ENCODE measurements at places on chromosomes 13 and 19.

DNA sequence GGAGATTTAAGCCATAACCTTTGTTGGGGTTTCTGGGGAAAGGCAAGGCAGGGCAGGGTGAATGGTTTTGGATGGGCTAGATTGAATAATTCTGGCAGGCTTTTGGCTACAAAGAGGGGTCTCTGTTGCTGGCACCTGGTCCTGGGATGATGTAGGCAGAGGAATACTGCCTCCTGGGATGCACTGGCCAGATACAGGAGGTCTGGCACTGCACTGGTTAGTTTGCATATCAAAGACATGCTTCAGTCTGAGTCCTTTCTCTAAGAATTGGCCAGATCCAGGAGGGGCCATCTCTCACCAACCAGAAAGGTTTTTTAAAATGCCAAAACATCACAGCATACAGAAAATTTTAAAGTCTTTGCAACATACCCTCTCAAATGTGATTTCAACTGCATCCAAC, 8.0 kb upstream of the MEDAG start:
- no peak for DNase-seq

GRCh38 chr19:35518313-35518712, 4.9 kb upstream of the DMKN start:
- DNase-seq, result peak; percentile 37

DNA sequence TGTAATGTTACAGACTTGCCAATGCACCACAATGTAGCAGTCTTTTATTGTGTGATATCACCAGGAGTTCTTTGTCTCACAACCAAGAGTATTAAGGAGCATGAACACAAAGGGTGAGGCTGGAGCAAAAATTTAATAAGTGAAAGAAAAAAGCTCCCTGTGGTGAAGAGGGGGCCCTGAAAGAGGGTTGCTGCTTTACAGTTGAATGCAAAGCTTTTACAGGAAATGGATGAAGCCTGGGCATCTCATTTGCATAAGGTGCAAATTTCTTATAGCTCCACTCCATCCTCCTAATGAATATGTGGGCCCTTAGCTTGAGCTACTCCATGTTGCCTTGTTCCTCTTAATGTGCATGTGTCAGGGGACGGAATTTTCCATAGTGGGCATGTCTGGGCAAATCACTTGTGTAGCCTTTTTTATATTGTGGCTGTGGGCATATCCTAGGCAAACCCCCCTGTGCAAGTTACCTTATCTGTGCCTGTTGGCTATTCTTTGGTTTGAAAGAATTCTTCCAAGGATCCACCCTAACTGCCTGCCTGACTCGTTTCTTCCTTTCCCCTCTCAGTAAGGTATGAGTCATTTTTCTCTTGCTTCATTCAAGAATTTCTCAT, 45.3 kb upstream of the TRPC4 start:
- no peak for DNase-seq

DNA sequence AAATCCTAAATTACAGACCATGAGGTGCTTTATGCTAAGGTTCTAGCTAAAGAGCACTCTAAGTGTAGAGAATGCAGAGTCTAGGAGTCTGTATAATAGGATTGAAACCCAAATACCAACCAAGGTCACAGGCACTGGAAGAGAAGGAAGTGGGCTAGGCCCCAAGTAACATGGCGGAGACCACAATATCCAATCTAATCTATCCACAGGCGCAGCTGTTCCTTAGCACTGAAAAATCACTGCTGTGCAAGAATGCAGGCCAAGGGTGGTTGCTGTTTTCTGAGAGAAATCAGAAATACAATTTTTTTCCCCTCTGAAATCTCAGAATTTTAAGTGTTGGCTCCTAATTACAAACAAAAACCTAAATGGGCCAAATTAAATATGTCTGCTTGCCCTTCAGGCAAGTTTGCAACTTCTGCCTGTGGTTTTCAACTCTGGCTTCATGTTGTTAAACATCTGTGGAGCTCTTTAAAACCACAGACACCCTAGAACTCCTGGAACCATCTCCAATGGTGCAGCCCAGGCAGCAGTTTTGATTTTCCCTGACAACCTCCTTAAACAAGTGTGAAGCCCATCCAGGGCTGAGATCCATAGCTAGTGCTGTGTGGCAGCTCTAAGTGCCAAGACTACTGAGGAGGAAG, 6.1 kb downstream of the RANBP3 start:
- DNase-seq, result no peak

DNA sequence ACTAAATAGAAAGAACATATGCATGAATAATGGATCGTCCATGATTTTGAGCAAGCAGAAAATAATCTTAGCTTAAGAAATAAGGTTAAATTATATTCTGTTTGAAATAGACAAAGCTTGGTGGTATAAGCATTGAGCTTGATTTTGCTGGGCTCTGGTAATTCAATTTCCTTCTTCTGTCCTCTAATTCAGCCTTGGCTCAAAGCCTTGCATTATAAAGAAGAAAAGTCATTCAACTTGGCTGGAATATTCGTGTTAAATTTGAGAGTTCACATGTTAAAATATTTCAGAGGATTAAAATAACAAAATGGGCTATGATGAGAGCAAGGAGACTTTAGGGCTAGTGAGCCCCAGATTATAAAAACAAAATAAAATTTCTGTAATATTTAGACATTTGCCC, 415.4 kb upstream of the PCDH20 start:
- no peak for DNase-seq

DNA sequence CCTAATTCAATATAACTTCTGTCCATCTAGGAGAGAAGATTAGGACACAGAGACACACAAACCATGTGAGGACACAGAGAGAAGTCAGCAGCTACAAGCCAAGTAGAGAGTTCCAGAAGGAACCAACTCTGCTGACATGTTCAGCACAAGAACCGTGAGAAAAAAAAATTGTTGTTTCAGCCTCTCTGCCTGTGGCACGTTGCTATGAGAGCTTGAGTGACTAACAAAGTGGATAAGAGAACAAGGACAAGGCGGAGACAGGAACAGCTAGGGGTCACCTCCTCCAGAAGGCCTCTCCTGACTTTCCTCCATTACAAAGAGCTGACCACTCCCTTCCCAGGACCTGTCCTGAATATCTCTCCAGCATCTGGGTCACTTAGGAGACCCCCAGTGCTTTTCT, 5.6 kb upstream of the SIGLEC12 start:
- no peak for DNase-seq

DNA sequence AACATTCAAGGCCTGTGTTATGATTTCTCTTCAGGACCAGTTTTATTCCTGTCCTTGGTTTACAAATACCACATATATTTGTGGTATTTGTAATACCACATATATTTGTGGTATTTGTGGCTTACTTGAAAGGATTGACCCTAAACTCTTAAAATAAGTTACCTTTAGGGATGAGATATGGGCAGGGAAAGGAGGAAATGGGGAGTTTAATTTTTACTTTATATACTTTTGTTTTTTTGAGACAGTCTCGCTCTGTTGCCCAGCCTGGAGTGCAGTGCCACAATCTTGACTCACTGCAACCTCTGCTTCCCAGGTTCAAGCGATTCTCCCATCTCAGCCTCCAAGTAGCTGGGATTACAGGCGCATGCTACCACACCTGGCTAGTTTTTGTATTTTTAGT, 2.3 kb upstream of the TGDS start:
- DNase-seq, result no peak

DNA sequence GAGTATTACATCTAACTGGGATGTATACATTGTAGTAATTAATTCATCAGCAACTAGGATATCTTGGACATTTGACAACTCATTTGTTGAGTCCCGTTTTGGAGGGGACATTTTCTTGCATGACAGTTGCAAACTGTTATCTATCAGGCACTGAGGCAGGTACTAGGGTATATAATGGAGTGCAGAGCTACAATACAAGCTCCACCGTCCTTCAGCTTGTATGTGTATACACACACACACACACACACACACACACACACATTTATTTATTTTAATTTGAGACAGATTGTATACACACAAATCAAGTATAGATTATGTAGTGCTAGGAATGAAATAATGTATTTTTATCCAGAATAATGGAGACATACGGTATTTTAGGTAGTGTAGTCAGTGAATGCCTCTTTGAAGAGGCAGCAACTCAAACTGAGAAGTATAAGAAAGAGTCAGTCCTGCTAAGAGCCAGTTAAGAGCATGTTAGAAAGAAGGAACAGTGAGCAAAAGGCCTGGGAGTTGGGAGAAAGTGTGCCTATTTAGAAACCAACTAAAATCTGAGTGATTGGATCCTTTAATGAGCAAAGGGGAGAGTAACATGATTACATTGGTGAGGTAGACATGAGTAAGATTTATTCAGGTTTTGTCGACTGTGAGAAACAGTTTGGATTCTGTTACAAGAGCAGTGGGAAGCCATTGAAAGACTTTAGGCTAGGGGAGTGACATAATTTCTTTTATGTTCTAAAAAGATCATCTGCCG, 74.5 kb downstream of the NBEA start:
- DNase-seq, result no peak

GRCh38 chr13:57724486-57725272, 93.1 kb downstream of the PCDH17 start:
- no peak for DNase-seq

GRCh38 chr13:94559222-94559795, 36.6 kb downstream of the TGDS start:
- DNase-seq, result no peak

DNA sequence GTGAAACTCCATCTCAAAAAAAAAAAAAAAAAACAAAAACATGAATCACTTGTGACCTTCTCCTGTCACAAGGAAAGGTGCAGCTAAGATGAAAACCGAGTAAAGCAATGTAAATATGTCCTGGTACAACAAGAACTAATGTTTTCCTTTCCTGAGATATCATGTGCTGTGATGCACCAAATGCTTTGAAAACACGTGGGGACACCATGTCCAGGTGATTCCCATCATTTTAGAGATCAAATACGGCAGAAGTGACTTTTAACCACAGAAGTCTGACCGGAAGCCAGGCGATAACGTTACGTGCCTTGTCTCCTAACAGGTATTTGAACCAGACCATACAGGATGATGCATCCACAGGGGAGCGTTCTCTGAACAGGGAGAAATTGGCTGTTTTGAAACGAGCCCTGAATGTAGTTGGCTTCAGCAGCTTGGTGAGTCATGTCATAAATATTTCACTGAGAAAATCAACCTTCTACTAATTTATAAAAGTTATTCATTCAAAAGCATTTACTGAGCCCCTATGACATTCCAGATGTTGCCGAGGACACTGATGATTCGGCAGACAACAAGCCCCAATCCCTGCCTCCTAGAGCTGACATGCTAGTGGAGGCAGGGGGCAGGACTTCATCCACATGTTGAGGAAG, 328.1 kb downstream of the MYO16 start:
- DNase-seq, result peak; percentile 5

DNA sequence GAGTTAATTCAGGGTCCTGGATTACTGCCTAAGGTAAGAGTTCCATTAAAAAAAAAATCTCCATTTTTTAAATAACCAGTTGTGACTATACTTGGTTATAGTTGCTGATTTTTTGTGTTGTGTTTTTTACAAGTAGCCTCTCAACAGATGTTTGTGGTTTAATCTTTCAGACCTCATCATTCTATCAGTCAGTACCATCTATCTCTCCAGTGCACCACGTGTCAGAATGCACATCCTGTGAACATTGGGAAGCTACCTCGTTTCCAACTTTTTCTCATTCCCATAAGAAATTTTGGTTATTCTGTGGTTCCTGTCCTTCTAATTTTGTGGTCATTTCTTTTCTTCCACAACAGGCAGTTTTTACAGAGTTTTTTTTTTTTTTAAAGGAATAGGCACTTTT, 39.2 kb downstream of the WDFY2 start:
- no peak for DNase-seq

All from SW 1271 (cell line).